ENCODE measurements at places on chromosomes 5 and 9.

DNA sequence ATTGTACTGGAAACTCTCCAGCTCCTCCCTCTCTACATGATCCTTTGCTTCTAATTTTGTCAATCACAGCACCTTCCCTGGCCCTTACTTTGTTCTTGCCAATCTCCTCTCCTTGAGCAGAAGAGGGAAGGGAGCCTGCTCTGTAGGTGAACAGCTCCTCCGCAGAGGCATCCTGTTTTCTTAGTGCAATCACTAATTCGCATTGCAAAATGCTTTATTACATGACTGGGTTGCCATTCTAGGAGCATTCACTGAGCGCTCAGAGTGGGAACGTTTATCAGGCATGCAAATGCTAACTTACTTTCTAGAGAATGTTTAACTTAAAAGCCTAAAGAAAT, 416 bp upstream of the SNX18 start:
- no peak for DNase-seq

DNA sequence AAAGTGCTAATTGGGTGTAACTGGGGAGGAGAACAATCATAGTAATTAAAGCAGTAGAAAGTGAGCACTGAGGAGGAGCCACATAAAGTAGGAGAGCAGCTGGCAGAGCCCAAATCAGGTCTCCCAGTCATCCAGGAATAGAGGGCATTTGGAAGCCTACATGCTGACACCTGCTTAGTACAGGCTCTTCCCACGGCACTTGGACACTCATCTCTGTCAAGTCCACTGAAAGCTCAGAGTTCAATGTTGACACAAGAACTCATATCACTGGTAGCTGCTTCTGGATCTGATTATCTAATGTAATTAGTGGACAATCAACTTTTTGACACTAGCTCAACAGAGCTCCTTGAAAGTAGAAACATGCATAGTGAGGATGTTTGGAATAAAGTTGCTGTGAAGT, 45.9 kb upstream of the PCSK1 start:
- no peak for DNase-seq

GRCh38 chr5:146920351-146920881, 41.9 kb upstream of the PPP2R2B start:
- DNase-seq, result no peak

- DNase-seq, result no peak
These were observed 250.0 kb upstream of the SLC30A5 start for GRCh38 chr5:68843624-68844364.

DNA sequence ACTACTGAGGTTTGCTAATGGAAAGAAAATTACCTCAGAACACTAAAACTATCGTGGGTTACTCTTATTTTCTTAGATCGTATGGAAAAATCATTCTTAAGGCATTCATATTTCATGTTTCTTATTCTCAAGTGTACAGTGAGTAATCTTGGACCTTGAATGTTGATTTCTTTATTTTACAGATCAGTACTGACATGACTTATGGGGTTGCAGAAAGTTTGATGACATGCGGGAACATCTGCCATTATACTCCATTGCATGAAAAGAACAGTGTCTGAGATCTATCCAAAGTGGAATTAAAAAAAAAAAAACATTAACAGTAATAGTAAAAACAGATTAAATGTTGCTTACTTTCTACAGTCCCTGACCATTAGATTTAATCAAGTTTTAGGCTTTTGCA, 1290.2 kb upstream of the WWC1 start:
- DNase-seq, result no peak
